ENCODE measurements at places on chromosomes 3 and 15. TPM values are rescaled to one million over a fixed set of nuclear protein-coding genes. Genes with fewer than 3 reads are reported as not detected.

The PTH1R gene
- 1.4 TPM for total RNA-seq

The IL1RAP gene
- total RNA-seq, result 6.1 TPM

The KLHL40 gene
- total RNA-seq, result not detected

The IQCH gene
- 1.8 TPM for total RNA-seq

The SCN11A gene
- under 0.01 TPM for total RNA-seq

The LRTM1 gene
- total RNA-seq, result not detected

The PPP1R14D gene
- total RNA-seq, result not detected

The TPRG1 gene
- total RNA-seq, result 0.13 TPM

The RARB gene
- total RNA-seq, result 20.8 TPM

The TYRO3 gene
- total RNA-seq, result 12.4 TPM

The CHDH gene
- under 0.01 TPM for total RNA-seq

The GOLGA6L7 gene
- not detected for total RNA-seq

The MB21D2 gene
- 23.3 TPM for total RNA-seq
